ENCODE measurements at places on chromosomes 2 and 18.

GRCh38 chr18:57198073-57198472 is 51.2 kb downstream of the BOD1L2 start:
- no peak for DNase-seq

- DNase-seq = no peak
These were observed 92.1 kb downstream of the PTGR3 start for GRCh38 chr18:75116809-75117208.

DNA sequence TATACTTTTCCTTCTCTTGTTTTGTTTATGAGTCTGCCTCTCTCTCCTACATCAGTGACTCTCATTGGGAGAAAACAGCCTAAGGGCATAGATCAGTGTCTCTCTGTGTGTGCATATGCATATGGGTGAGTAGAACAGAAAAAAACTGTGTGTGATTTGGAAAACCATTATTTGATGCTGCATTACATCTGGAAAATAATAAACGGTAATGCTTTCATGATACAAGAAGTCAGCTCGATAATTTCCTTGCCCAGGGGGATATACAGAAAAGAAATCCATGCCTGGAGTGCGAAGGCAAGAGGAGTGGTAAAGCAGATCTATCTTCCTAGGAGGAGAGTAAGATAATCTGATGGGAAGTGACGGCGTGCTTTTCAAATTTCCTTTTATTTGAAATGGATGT is 221.5 kb upstream of the LYPD1 start:
- DNase-seq = no peak

DNA sequence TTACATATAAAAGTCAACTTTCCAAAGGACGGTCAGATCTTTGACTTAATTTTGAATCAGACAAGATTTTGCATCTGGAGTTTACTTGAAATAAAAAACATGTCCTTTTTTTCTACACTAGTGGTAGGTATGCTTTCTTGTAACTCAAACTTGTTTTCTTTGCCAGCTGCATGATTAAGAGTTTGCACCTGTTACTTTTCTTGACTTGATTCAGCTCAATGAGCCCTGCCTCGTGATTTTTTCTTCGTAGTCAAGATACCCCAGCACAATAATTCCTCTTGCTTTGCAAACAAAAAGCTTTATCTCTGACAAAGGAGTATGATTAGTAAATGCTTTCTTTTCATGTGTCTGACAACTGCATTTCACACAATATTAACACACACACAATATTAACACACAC is 82.3 kb downstream of the FBXO15 start:
- no peak for DNase-seq

DNA sequence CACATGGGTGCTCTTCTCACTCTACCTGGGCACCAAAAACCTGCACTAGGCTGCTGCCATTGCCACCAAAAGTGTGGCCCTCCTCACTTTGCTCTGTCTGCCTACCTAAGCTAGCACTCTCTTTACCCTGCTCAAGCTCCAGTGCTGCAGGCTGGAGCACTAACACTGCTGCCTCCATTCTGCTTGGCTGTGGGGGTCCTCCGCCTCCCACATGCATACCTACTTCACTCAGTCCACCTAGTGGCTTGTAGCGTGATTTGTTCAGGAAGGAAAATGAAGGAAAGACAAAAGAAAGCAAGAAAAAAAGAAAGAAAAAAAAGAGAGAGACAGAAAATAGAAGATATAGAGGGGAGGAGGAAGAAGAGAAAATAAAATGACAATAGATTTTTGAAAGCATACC is 1339.4 kb upstream of the CHAC2 start:
- no peak for DNase-seq

GRCh38 chr2:239548451-239548871 is 147.6 kb upstream of the HDAC4 start:
- DNase-seq = no peak

- peak; percentile 34 for DNase-seq
These were observed 33.6 kb downstream of the GTF2A1L start for GRCh38 chr2:48651158-48651790.

- no peak for DNase-seq
These were observed 423.9 kb downstream of the CMPK2 start for GRCh38 chr2:6441800-6442199.

GRCh38 chr2:137975280-137976271 is 11.3 kb downstream of the HNMT start:
- DNase-seq = no peak

GRCh38 chr2:134072341-134072740 is 181.5 kb upstream of the MGAT5 start:
- no peak for DNase-seq

DNA sequence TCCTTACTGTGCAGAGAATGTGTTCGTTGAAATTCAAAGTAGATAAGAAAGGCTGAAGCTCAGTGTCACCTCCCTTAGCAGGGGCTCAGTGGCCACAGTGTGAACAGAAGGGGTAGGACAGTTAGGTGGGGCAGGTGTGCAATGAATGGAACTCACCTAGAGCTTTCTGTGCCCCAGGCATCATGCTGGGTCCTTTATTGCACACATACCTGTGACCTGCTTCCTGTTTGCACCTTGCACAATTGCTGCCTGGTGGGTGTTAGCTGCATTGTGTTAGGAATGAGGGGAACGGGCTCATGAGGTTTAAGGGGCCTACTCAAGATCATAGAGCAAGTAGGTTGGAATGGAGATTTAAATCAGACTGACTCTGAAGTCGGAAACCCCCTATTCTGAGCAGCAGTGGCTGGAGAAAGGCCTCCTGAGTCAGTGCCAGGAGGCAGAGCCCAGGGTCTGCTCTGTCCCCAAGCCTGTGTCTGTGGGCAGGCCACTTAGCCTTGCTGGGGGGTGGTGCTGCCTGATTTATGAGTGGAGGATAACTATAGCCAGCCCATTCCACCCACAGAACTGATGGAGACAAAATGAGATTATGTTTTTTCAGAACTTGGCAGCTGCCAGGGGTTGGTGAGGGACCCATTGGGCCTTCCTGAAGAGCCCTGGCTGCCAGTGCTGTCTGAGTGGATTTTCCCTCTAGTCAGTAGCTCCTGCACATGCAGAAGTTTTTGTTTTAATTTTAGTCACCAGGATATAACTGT is 76.2 kb downstream of the NPAS2 start:
- DNase-seq = no peak

DNA sequence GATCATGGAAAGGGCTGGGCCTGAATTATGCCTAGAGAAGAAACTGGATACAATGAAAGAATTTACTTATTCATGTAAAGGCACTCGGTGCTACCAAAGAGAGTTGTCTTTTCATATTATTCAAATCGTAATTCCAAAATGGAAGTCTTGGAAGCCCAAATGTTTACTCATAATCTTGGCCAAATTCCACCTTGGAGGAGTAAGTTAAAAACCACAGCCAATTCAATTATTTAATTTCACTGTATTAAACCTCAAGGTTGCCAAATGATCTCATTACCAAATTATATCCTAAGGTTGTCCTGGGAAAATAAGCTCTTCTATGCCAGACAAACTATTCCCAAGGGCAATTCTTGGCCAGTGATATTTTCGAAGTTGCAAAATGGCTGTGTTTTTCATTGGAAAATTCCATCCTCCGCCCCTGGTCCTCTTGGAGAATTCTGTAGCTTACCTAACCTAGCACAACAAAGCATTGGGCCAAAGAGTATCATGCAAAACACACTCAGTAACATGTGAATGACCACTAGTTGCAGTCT is 11.1 kb upstream of the VPS4B start:
- DNase-seq = peak; percentile 65

GRCh38 chr2:139790807-139791752 is 1010.9 kb upstream of the NXPH2 start:
- peak; percentile 13 for DNase-seq

DNA sequence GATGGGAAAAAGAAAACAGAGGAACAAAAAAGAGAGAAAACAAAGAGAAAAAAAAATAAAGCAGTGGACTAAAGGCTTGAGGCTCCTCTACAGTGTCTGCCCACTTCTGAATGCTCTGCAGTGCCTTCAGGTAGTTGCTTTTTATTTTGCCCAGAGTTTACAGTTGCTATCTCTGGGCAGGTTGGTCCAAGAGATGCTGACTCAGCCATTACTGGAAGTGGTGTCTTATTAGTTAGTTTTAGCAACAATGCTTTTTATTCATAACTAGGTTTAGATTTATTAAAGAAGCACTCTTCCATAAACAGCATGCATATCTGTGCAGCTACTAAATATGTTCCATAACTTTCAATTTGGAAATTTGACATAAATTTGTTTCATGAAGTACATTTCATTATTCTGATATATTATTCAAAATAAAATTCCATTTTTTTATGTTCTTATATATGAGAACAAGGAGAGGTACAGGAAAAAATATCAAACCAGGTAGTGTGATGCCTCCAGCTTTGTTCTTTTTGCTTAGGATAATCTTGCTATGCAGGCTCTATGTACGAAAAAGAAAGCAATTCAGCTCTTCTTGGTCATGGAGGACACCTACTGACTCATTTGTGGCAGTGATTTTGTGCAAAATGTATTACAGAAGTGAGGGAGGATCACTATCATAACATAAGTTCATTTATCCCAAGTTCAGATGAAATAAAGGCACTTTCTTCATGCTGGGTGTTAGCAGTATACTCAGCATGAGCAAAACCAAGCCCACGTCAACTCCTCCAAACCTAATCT is 69.5 kb downstream of the RPIA start:
- no peak for DNase-seq

DNA sequence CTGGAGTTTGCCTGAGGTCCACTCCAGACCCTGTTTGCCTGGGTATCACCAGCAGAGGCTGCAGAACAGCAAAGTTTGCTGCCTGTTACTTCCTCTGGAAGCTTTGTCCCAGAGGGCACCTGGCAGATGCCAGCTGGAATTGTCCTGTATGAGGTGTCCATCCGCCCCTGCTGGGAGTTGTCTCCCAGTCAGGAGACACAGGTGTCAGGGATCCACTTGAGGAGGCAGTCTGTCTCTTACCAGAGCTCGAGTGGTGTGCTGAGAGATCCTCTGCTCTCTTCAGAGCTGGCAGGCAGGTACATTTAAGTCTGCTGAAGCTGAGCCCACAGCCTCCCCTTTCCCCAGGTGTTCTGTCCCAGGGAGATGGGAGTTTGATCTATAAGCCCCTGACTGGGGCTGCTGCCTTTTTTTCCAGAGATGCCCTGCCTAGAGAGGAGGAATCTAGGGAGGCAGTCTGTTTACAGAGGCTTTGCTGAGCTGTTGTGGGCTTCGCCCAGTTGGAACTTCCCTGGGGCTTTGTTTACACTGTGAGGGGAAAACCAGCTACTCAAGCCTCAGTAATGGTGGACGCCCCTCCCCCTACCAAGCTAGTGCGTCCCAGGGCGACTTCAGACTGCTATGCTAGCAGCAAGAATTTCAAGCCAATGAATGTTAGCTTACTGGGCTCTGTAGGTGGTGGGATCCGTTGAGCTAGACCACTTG is 34.7 kb downstream of the TFPI start:
- no peak for DNase-seq

- no peak for DNase-seq
These were observed 115.0 kb upstream of the LHCGR start for GRCh38 chr2:48870503-48870902.

DNA sequence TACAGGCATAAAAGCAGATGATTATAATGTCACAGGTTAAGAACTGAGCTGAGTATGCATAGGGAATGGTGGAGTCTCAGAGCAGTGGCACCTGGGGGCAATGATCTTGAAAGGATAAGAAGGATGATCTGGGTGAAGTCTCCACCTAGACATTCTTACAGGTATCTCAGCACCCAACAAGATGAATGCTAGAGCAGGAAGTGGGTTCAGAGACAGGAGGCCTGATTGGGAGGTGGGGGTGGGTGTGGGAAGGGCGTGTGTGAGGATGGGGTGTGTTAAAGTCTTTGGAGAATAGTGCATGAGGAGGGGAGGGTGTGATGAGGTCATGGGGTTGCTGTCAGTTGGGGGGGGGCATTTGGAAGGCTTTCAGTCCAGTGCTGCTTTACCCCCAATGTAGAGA is 78.8 kb upstream of the UPP2 start:
- no peak for DNase-seq

DNA sequence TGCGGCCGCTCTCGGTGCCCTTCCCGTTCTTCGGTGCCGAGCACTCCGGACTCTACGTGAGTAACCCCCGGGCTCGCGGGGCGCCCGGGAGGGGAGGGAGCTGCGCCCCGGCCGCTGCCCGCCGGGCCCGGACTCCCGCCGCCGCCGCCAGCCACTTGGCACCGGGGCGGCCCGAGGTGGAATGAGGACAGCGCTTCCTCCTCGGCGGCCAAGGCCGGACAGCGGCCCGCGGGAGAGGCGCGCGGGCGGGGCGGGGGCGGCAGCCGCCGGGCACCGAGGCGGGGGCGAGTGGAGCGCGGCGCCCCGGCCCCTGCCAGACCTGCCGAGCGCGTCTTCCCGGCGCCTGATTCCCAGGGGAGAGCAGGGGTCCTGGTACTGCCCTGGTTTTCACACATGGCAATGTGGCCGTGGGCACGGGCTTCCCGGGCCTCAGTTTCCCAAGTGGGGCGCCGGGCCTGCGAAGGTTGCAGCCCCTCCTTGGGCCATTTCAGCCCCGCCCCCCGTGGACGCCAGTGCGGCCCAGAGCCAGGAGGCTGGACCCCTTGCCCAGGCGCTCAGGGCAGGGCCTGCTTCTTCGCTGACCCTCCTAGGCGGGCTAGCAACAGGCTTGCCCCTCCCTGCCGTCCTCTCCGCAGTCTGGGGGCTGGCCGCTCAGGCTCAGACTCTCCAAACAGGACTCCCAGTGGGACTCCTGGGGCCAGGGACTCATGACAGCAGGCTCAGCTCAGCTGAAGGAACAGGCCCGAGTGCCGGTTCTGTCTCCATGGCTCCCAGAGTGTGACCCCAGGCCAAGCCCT is 775 bp downstream of the SNED1 start:
- DNase-seq = no peak

DNA sequence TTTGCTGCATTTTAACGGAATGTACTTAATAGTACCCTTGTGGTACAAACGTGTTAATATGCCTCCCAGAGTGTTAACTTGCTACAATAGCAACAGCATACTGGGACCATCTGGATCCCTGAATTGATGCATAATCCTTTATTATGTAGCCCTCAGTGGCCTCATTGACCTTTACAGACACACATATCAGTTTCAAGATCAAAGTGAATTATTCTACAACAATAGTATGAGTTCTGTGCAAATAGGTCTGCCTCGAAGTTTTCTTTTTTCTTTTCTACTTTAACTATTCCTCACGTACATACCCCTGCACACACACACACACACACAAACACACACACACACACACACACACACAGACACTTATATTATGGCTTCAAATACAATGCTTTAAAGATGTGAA is 1622.1 kb downstream of the LRP1B start:
- no peak for DNase-seq

DNA sequence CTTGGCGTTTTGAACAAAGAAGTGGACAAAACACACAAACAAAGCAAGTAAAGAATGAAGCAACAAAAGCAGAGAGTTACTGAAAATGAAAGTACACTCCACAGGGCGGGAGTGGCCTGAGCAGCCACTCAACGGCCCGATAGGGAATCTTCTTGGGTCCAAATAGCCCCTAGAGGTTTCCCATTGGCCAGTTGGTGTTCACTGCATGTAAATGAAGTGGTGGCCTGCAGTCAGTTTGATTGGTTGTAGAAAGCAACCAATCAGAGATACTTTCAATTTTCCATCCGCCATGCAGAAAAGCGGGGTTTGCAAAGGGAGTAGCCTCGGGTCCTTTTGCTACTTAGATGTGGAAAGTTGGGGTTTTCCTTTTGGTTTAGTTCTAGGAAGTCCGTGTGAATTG is 31.6 kb downstream of the CYBRD1 start:
- peak; percentile 76 for DNase-seq

Measured in stromal cell of bone marrow (primary cell).